ENCODE measurements at places on chromosomes 7 and 10.

- no peak for DNase-seq
Measured at GRCh38 chr7:34575006-34575405, 83.0 kb upstream of the NPSR1 start.

DNA sequence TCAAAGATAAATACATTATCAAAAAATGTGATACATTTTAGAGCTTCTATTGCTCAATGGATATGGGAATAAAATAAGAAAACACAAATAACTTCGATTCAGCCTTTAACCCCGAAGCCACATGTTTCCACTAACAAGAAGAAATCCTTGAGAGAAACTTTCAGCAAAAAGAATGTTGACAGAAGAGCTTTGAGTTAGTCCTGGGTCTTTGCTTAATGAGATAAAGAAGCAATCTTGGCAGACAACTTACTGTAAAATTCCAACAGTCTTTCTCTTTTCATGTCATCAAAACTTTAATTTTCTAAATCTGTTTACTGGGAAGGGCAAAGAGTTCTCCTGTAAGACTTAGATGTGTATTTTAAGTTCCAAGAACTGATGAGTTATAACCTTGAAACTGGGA is 810.2 kb downstream of the CNTNAP2 start:
- no peak for DNase-seq

GRCh38 chr10:101968940-101969321 is 87.0 kb downstream of the ARMH3 start:
- no peak for DNase-seq

- no peak for DNase-seq
Measured at GRCh38 chr7:157961731-157962457, 625.1 kb downstream of the DNAJB6 start.

- DNase-seq: no peak
Measured at GRCh38 chr10:3426190-3426845, 253.7 kb upstream of the PITRM1 start.

- DNase-seq: no peak
Measured at GRCh38 chr7:18530224-18531179, 35.0 kb downstream of the HDAC9 start.

- no peak for DNase-seq
Measured at GRCh38 chr10:95423164-95424005, 132.6 kb upstream of the PDLIM1 start.

DNA sequence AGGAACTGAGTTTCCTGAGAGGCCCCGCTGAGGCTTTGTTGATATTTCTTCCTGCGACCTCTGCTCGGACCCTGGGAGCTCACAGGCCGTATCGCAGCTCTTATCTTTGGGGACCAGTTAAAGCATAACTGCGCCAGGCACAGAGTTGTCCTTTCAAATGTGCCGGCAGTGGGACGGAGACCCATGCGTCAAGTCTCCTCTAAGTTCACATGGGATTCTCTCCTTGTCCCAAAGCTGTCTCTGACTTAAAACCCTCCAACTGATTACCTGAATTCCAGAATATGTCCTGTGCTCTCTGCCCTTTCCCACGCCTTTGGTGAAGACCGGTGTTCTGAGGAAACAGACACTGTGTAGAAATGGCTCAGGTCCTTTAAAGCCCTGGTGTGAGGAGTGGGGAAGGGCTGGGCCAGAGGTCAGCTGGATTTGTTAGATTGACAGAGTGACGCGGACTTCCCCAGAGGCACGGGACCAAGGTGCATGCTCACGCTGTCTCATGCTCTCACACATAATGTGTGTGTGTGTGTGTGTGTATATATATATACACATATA is 169.8 kb downstream of the EGFR start:
- DNase-seq: no peak

DNA sequence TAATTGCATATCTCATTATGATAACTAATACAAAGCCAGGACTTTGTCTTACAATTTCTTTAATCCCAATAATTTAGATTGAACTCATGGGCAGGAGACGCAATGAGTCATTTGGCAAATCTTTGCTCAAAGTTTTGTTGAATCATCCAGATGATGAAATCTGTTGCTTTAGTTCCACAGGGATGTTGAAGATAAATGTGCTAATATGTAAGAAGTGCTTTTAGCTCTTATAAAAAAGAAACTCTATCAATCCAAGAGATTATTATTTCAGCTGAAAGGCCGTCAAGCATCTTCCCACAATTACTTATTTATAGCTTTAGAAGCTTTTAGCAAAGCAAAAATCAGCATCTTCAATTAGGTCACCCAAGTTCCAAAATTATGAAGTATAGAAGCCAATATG is 36.8 kb upstream of the ANK3 start:
- DNase-seq: no peak

DNA sequence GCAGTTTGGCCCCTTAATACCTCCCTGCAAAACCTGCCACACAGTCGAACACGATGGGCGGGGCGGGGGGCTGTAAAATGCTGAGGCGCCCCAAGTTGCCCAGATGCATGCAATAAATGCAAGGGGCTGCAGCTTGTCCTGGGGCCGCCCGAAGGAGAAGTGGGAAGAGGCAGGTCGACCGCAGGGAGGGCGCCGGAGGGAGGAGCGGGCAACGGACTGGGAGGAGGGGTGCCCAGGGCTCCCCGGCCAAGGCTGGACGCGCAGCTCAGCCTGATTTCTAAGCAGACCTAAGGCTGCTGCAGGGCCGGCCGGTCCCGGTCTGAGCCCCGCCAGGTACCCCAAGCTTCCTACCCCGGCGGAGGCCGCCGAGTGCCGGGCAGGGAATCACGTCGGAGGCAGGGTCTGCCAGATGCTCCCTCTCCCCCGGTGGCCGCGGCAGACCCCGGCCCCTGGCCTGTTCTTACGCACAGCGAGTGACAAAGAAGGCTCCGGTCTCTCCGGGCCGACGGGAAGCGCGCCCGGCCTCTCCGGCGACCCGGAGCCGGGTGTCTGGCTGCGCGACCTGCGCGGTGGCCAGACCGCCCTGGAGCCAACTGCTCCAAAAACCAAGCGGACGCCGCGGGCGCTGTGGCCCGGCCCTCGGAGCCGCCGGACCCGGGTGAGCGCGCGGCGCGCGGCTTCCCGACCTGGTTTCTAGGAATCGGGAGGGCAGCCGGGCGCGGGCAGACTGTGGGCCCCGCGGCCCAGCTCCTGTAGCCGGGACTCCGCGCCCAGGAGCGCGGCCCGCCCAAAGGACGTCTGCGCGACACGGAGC is 744 bp upstream of the EBF3 start:
- DNase-seq: no peak

- no peak for DNase-seq
Measured at GRCh38 chr7:104206841-104207240, 972 bp downstream of the ORC5 start.

- DNase-seq: no peak
Measured at GRCh38 chr7:5541087-5541992, 117.7 kb upstream of the TNRC18 start.

- no peak for DNase-seq
Measured at GRCh38 chr10:95601116-95601719, 40.0 kb upstream of the SORBS1 start.

- no peak for DNase-seq
Measured at GRCh38 chr7:17939606-17940301, 540 bp downstream of the SNX13 start.

DNA sequence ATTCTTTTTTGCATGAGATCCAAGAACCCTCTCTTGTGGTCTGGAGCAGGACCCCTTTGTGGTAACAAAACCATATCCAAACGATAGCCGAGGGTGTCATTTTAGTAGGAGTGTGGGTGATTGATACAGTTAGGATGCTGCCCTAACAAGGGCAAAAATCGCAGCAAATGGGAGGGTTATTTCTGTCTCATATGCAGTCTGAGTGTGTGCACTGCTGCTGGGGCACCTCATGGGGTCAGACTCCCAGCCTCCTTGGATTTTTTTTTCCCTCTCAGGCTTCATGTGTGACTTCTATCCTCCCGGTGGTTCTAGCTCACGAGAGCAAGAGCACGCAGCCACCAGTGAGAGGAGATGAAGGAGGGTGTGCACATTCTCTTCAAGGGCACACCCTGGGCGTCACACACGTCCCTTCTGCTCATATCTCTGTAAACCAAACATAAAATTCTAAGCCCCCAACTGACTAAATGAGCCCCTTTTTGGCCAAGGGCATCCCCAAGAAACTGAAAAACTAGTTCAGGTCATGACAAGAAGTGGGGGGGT is 28.6 kb upstream of the IL15RA start:
- no peak for DNase-seq

DNA sequence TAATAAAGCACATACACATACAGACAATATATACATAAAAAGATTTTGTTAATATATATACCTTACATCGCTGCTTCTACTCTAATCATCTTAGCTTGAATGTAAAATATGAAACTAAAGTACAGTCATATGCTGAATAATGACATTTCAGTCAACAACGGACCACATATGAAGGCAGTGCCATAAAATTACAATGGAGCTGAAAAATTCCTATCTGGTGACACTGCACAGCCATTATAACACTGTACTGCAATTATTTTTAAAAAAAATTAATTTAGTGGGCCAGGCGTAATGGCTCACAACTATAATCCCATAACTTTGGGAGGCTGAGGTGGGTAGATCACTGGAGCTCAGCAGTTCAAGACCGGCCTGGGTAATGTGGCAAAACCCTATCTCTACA is 122.3 kb downstream of the JMJD1C start:
- no peak for DNase-seq

- no peak for DNase-seq
Measured at GRCh38 chr10:1499359-1499957, 237.9 kb downstream of the ADARB2 start.

DNA sequence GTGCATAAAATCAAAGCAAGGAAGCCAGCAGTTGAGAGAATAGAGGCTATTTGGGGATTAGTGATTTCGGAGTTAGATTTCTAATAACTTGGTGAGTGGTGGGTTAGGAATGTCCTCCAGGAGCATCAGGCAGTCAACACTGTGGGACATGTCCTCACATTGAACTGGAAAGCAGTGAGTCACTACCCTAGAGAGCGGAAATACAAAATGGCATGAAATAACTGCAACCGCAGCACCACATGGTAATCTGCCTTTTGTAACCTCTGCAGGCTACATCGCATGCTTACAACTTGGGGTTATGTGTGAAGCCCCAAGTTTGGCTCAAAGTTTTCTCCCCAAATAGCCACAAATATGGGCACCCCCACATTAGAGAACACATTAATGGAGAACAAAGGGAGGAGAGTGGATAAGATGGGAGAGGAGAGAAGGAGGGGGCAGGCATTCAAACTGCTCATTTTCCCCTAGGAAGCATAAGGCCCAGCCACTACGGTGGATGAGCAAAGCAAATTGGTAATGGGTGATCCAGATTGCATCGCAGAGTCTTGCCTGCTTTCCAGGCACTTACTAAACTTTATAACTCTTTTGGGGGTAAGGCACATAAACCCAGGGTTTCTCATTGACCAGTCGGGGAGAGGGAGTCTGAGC is 22.0 kb upstream of the SLF2 start:
- no peak for DNase-seq

- no peak for DNase-seq
Measured at GRCh38 chr7:55247428-55247827, 117.7 kb upstream of the LANCL2 start.

- no peak for DNase-seq
Measured at GRCh38 chr7:43078794-43079193, 33.7 kb upstream of the HECW1 start.

- no peak for DNase-seq
Measured at GRCh38 chr7:85620936-85621685, 434.3 kb upstream of the SEMA3D start.

DNA sequence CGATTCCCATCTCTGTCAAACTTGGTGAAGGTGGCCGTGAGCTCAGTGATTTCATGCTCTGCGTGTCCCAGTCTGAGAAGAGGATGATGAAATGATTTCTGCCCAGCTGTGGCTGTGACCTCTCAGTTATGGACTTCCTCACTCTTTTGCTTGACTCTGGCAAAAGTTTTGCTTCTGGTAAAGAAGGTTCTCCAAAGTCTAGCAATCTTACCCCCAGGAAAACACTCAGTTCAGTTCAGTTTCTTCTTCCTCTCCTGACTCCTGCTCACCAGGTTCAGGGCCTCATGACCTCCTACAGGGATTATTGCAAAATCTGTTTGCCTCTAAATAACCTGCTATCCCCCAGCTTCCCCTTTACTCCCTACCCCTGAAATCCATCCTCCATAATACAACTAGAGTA is 4.9 kb upstream of the BLOC1S2 start:
- no peak for DNase-seq

GRCh38 chr7:126589068-126589684 is 663.6 kb downstream of the GRM8 start:
- no peak for DNase-seq

DNA sequence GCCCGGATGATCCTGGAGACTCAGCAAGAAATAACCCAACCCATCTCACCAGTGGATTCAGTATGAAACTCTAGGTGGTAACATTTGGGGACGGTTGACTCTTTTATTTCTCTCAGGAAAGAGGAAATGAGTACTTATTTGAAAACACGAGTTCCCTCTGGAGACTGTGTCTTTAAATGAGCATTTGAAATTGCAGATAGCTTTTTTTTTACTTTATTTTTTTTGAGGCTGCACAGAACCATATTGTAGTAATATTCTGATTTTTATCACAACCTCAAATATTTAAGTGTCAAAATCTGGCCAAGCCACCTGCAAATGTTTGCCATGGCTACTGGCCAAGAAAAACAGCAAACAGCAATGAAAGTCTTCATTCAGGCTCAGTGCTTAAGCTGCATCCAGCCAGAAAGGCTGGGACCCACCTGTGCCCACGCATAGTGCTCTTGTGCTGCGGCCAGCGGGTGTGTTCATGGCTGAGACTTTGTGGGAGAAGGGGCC is 160.8 kb downstream of the CREB5 start:
- DNase-seq: no peak

DNA sequence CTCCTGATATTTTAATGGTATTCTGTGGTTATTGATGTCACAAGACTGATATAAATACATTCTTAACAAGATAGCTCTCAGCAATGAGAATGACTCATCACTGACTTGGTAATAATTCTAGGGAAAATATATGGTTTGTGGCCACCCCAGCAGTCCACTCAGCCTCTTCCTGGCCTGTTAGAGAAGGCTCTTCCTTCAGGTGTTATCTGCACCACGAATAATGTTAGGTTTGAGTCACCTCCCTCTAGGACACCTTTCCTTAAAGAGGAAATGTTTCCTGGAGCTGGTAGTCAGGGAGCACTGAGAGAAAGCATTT is 163.3 kb downstream of the SVIL start:
- no peak for DNase-seq

- no peak for DNase-seq
Measured at GRCh38 chr7:140053812-140054539, 8.8 kb downstream of the PARP12 start.

GRCh38 chr10:78571286-78571685 is 497.5 kb upstream of the ZMIZ1 start:
- DNase-seq: no peak

GRCh38 chr10:51241461-51241860 is 167.2 kb downstream of the PRKG1 start:
- no peak for DNase-seq

DNA sequence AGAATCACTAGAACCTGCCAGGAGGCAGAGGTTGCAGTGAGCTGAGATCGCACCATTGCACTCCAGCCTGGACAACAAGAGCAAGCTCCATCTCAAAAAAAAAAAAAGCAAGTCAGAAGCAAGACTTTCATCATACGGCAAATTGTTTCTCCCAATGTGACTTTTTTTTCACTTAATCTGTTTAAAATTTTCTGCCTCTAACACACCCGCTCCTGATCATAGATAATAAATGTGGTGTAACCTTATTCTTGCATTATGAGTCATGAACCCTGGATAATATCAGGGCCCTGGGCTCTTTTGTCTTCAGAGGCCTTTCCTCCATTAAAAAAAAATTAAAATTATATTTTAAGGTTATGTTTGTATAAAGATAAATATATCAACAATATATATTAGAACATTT is 111.4 kb upstream of the JCAD start:
- DNase-seq: no peak

GRCh38 chr7:17770710-17771375 is 169.5 kb downstream of the SNX13 start:
- no peak for DNase-seq

- no peak for DNase-seq
Measured at GRCh38 chr10:74190494-74190893, 39.5 kb downstream of the ADK start.
